ENCODE measurements at places on chromosomes 5 and 9.

DNA sequence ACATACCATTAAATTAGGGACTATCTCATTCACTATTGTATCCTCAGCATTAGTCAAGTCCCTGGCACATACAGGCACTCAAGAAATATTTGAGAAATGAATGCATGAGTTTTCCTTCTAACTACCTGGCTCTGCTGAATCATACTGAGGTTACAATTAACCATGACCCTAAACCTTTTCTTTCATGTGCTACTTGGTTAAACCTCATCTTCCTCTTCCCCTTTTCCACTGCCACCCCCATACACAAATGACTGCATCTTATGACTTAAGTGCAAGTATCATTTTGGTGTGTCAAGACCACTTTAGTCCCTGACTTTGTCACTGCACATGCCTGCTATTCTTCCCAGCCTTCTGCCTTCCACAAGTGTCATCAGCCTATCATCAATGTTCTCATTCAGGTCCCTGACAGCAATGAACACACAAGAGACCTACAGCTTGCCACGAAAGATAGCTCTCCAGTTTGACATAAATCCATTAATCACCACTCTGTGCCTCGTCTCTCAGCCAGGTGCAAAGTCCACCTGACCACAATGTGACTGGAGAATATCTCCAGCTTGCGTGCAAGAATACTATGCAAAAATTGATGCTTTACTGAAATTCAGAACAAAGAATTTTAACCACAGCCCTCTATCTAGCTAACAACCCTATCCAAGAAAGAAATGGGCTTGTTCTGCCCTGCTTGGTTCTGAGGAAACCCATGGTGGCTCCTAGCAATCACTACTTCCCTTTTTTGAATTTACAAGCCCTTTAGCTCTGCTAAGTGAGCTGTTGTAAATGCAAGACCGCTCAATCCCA is 74.5 kb downstream of the MAPKAP1 start:
- DNase-seq = no peak

GRCh38 chr9:89405826-89406225 is 87.5 kb downstream of the SECISBP2 start:
- no peak for DNase-seq

- DNase-seq = no peak
These were observed 1.6 kb downstream of the SKP1 start for GRCh38 chr5:134174841-134175839.

DNA sequence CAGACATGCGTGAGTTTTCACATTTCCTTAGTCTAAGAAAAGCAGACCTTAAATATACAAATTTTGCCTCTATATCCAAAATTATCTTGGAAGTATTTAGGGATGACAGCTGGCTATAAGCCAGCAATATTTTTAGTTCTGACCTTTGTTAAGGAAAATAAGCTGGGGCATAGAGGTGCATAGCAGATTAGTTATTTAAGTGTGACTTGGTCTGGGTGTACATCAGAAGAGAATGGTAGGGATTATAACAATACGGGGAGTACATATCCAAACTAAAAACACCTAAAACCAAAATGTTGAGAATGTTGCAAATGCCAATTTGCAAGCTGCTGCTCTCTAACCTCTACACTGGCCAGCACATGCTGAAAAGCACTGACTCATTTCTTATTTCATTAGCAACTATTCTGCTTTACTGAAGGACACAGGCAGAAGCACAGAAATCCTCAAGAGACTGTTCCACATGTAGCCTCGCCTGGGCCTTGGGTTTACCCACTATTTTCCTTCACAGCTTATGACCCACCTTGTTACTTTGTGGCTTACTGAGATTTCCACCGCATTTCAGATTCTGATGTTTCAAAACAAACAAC is 22.3 kb downstream of the LEAP2 start:
- DNase-seq = no peak

DNA sequence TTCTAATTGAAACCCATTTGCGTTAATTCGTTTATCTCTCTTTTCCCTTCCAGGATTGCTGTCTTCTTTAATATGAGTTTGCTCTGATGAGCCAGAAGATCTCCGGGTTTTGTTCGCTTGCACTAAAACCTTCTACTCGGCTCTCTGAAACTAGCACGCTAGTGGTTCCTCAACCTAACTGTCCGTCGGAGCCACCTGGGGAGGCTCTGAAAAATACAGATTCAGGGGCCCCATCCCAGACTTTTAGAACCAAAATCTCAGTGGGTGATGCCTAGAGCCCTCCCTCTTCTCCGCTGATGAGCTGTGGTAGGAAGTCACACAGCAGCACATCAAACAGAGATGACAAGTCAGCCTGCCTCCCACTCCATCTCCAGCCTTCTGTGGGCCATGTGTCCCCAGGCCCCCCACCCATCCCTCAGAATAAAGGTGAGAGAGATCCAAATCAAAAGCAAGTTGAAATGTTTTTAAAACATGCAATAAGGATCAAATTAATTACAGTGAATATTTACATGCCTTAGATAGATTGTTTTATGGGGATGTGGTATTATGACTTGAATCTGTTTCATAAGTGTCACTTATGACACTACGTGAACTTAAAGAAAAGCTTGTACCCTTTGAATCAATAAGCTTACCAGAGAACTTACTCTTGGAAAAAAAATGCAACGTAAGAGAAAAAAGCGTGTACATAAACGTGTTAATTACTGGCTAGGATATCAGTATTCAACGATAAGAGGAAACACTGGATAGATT is 16.4 kb downstream of the FCN2 start:
- no peak for DNase-seq

Measured in stimulated activated CD8-positive, alpha-beta memory T cell treated with anti-CD3 and anti-CD28 coated beads, Interleukin-2, amount 100 ng/mL, for 1 hour (primary cell).